Esophagus muscularis mucosa (tissue), 4 donors: ENCODE measurements at places on chromosomes 2 and 18. TPM values are rescaled to one million over a fixed set of nuclear protein-coding genes. Genes with fewer than 3 reads are reported as not detected.

Gene KCNIP3
- total RNA-seq = 16.7 TPM

DNA sequence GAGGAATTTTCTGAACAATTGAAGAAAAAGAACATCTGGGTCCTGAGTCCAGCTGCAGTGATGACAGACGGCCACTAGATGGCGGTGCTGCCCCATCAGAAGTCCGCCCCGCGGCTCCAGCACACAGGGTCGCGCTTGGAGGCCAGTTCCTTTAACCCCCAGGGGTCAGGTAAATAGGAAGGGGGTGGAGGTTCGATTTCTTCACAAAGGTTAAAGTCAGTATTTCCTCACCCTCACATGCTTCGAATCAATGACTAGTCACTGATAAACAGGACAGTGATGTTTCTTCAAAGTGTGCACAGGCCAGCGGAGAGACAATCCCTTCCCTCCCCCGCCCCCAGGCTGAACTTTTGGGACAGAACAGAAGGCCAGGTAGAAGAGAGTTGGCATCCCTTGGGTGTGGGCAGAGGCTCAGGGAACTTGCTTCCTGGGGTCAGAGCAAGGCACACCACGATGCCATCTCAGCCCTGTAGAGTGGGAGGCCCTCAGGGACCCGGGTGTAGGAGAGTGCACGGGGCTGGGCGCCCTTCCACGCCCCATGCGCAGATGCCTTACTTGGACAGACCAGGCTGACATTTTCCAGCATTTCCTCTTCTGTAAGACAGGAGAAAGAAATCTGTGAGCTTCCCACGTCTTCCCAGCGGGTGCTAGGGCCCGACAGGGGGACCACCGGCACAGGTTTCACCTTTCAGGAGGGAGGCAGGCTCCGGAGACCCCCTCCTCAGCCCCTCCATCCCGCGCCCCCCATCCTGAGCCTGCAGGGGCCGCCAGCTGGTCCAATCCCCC, 722 bp downstream of the APOB start:
- no peak for DNase-seq

DNA sequence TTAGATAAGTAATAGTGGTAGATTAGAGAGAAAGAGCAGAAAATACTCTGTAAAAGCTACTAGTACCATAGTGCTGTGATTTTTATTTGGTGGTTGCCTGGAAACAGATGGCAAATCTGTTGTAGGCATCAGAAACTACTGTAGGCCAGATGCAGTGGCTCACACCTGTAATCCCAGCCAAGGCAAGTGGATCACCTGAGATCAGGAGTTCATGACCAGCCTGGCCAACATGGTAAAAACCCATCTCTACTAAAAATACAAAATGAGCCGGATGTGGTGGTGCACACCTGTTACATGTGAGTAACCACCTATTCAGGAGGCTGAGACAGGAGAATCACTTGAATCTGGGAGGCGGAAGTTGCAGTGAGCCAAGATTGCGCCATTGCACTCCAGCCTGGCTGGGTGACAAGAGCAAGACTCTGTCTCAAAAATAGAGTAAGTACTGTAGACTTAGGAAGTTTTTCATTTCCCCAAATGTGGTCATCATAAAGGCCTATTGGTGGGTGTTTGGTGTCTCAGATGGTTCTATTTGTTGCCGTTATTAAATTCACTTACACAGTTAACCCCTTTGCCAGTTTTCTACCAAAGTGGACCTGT, 79.6 kb downstream of the SPTBN1 start:
- no peak for DNase-seq

DNA sequence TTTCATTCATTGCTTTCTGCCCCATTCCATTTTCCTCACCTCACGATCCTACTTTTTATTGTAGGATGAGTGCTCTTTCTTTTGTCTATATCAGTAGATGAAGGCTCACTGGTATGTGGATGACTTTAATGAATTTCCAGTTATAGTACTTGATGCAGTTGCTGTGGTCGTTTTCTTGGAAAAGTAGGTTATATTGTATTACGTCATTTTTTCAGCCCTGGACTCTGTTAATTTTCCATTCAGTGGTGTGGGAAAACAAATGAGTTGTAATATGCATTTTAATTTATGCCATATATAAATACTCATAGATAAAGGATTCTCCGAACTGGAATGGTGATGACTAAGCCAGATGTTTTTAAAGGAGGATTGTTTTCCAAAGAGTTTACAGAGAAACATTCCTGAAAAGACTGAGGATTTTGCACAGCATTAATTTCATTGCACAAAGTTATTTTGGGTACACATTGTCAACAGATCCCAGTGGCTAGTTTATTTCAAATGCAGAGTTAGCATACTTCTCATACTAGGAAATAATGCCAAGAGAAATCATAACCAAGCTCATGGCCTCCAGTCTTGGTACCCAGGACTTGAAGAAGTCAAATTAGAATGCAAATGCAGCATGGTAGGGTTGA, 189.7 kb downstream of the PAX3 start:
- DNase-seq = no peak
